ENCODE measurements at places on chromosomes 3 and 15.

GRCh38 chr3:31409389-31409788 is 123.3 kb upstream of the STT3B start:
- DNase-seq = no peak

- DNase-seq = no peak
These were observed 69.6 kb downstream of the NCEH1 start for GRCh38 chr3:172641291-172641690.

- peak; percentile 57 for DNase-seq
These were observed 702 bp downstream of the ARHGEF3 start for GRCh38 chr3:56800832-56801661.

DNA sequence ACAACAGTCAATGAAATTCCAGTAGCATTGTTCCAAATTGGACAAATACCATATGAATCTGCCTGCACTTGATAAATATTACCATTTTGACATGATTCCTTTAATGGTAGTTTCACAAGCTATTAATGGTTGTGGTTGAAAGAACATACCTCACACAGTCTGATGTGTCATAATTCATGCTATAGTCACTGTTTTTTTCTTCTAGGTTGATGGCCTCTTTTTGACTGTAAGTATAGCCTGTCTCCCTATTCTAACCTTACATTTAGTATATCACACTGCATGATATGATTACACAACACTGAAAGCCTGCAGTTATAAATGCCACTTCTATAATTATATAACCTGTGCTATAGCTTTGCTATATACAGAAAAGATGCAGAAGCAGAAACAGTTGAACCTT is 834.1 kb downstream of the NSUN3 start:
- no peak for DNase-seq

DNA sequence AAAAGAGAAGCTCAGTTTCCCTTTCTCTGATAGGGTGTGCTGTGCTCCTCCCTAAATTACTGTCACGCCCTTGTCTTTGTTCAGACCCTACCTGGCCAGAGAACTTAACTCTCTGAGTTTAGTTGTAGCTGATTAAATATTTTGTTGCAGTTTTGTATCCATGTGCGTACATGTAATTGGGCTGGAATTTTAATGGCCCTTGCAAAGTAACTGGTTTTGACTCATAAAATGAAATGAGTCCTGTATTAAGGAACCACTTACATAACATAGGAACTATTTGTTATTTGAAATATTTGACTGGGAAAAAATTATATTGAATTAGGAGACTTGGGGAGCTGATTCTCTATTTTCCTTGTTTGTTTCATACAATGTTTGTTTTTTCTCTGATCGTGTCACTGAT is 80.2 kb downstream of the LRRK1 start:
- DNase-seq = no peak

DNA sequence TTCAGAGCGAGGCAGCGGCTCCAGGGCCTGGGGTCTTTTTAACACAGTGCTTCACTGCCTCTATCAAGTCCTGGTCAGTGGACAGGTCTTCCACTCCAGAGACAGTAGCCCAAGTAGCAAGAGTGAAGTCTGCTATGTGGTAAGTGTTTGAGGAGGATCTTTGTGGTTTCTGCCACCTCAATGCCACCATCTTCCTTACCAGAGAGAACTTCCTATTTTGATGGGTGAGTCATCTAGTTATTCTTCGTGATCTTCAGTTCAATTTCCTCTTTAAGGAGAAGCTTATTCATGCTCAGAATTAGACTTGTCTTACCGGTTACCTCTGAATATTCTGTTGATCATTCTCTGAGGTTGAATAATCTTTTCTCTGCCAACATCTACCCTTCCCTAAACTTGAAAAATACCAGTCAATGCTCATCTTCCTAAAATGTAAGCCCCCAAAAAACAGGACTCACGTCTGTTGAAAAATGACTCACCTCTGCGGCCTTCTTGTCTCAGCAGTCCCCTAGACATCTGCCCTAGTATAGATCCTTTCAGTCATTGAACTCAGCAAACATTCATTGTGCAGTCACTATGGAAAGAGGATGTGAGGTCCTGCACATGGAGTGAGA is 32.2 kb upstream of the BCL6 start:
- no peak for DNase-seq

- DNase-seq = no peak
These were observed 8.5 kb upstream of the KLHL6 start for GRCh38 chr3:183564046-183564445.

GRCh38 chr3:127081001-127081720 is 98.2 kb downstream of the PLXNA1 start:
- no peak for DNase-seq

DNA sequence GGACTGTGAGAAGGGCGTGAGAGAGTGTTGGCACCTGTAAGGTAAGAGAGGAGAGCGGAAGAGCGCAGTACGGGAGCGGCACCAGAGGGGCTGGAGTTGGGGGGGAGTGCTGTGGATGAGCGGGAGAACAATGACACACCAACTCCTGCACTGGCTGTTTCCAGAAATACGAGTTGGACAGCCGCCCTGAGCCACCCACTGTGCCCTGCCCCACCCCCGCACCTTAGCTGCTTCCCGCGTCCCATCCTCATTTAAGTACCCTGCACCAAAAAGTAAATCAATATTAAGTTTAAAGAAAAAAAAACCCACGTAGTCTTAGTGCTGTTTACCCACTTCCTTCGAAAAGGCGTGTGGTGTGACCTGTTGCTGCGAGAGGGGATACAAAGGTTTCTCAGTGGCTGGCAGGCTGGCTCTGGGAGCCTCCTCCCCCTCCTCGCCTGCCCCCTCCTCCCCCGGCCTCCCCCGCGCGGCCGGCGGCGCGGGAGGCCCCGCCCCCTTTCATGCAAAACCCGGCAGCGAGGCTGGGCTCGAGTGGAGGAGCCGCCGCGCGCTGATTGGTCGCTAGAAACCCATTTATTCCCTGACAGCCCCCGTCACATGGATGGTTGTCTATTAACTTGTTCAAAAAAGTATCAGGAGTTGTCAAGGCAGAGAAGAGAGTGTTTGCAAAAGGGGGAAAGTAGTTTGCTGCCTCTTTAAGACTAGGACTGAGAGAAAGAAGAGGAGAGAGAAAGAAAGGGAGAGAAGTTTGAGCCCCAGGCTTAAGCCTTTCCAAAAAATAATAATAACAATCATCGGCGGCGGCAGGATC is at the start of gene SOX2:
TSS of gene SOX2 (plus strand) at position 601 of the 811 bp plus-strand sequence. CDS start 436 bp downstream, outside the sequence.
- peak; percentile 18 for DNase-seq
